A549 treated with Mapracorat at 1 μM for 4 hours (cell line): ENCODE measurements at places on chromosomes 6 and 20. TPM values are rescaled to one million over a fixed set of nuclear protein-coding genes. Genes with fewer than 3 reads are reported as not detected.

SLC22A7 gene
- total RNA-seq, result not detected in 5 replicates

SLC17A1 gene
- total RNA-seq, result 0.09 to 0.16 TPM (median 0.12 TPM) in 4 of 5 replicates, not detected in the other

SLC35D3 gene
- total RNA-seq, result 0.05 to 0.14 TPM (median 0.12 TPM) in 3 of 5 replicates, not detected in the others

ERMARD gene
- 5.8 to 7.2 TPM (median 6.6 TPM) in 5 replicates for total RNA-seq

OR2B6 gene
- total RNA-seq, result 0.17 to 0.30 TPM in 2 of 5 replicates, not detected in the others

CCN6 gene
- not detected in 5 replicates for total RNA-seq

NEURL2 gene
- total RNA-seq, result 0.61 to 1.7 TPM (median 0.94 TPM) in 5 replicates

CUL9 gene
- total RNA-seq, result 7.2 to 12.6 TPM (median 7.9 TPM) in 5 replicates

TULP1 gene
- not detected in 5 replicates for total RNA-seq

EPM2A gene
- 2.9 to 3.7 TPM (median 3.3 TPM) in 5 replicates for total RNA-seq

KHDC1L gene
- 0.29 TPM in 1 of 5 replicates, not detected in the others for total RNA-seq

WFDC12 gene
- total RNA-seq, result not detected in 5 replicates

TRPC4AP gene
- 50.6 to 63.3 TPM (median 59.3 TPM) in 5 replicates for total RNA-seq

VNN1 gene
- 0.06 to 0.15 TPM (median 0.10 TPM) in 3 of 5 replicates, not detected in the others for total RNA-seq

RIPPLY2 gene
- 0.13 to 0.99 TPM (median 0.31 TPM) in 4 of 5 replicates, not detected in the other for total RNA-seq

LST1 gene
- 0.16 to 0.36 TPM in 2 of 5 replicates, not detected in the others for total RNA-seq

SLC22A3 gene
- 40.2 to 49.9 TPM (median 44.7 TPM) in 5 replicates for total RNA-seq

TCF21 gene
- total RNA-seq, result 0.04 to 0.09 TPM (median 0.05 TPM) in 4 of 5 replicates, not detected in the other

RPP40 gene
- 17.7 to 24.8 TPM (median 21.8 TPM) in 5 replicates for total RNA-seq

RIMS4 gene
- 1.3 to 2.0 TPM (median 1.6 TPM) in 5 replicates for total RNA-seq

ZNF831 gene
- not detected in 5 replicates for total RNA-seq

MOCS1 gene
- total RNA-seq, result 1.6 to 2.3 TPM (median 1.7 TPM) in 5 replicates

PCK1 gene
- total RNA-seq, result 0.05 to 0.13 TPM (median 0.09 TPM) in 3 of 5 replicates, not detected in the others

MANEA gene
- total RNA-seq, result 2.4 to 4.0 TPM (median 2.9 TPM) in 5 replicates

OPN5 gene
- total RNA-seq, result not detected in 5 replicates

TNF gene
- 0.07 to 0.15 TPM (median 0.14 TPM) in 3 of 5 replicates, not detected in the others for total RNA-seq

DAAM2 gene
- 0.04 to 0.24 TPM (median 0.13 TPM) in 5 replicates for total RNA-seq

PCSK2 gene
- not detected in 5 replicates for total RNA-seq

TMC2 gene
- not detected in 5 replicates for total RNA-seq

C6orf163 gene
- total RNA-seq, result 0.18 to 0.46 TPM (median 0.24 TPM) in 3 of 5 replicates, not detected in the others

CST4 gene
- total RNA-seq, result not detected in 5 replicates

PRRT1 gene
- total RNA-seq, result 0.33 to 1.5 TPM (median 0.63 TPM) in 5 replicates

RBPJL gene
- total RNA-seq, result not detected in 5 replicates
